Activated T-helper 17 cell treated with anti-CD3 and anti-CD28 coated beads, Interleukin-2, amount 50 U/mL, for 72 hours (primary cell): ENCODE measurements at places on chromosomes 3 and 15. TPM values are rescaled to one million over a fixed set of nuclear protein-coding genes. Genes with fewer than 3 reads are reported as not detected.

The AADAC gene
- total RNA-seq, result not detected

The C3orf22 gene
- total RNA-seq, result not detected

The PP2D1 gene
- not detected for total RNA-seq

The TGM4 gene
- not detected for total RNA-seq

The UROC1 gene
- not detected for total RNA-seq

The POLR2M gene
- 69.7 TPM for total RNA-seq

The CYP1A2 gene
- total RNA-seq, result not detected

The KNG1 gene
- total RNA-seq, result not detected

DNA sequence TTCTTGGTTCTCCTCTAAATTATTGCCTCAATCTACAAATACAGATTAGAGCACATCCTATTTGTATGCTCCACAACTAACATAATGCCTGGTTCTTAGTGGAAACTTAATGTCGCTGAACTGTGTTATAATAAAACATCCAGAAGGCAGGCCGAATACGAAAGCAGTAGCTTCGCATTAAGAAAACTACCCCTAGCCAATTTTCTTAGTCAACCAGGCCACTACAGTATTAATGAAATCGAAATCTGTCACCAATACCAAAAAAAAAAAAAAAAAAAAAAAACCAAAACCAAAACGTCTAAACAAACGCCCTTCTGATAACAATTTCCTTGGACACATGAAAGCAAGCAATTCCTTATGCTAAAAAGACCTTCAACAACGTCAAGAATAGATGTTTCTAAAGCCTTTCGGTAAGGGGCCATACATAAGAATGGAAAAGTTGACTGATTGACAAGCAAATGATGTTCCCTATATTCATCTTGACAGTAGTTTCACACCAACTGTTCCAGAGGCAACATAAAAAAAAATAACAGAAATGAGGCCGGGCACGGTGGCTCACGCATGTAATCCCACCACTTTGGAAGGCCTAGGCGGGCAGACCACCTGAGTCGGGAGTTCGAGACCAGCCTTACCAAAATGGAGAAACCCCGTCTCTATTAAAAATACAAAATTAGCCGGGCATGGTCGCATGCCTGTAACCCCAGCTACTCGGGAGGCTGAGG is 1.3 kb downstream of the DENND6A start:
- ATAC-seq, result no peak

DNA sequence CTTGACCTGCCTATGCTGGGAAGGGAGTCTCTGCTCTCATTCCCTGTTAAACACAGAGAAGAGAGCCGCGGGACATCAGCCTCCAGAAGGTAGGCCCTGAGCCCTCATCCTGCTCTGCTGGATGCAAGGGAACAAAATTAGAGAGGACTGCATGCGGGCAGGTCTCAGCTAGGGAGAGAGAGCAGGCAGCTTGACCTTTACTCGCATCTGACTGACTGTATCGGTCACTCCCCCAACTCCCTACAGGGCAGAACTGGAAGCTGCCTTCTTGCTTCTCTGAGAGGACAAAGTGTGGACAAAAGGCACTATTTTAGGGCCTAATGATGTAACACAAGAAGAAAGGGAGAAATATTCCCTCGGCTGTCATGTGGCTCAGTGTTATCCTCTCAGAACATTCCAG is 38.7 kb upstream of the ATOSA start:
- ATAC-seq, result no peak

GRCh38 chr15:40984964-40985363 is 31.7 kb downstream of the CHAC1 start:
- no peak for ATAC-seq

DNA sequence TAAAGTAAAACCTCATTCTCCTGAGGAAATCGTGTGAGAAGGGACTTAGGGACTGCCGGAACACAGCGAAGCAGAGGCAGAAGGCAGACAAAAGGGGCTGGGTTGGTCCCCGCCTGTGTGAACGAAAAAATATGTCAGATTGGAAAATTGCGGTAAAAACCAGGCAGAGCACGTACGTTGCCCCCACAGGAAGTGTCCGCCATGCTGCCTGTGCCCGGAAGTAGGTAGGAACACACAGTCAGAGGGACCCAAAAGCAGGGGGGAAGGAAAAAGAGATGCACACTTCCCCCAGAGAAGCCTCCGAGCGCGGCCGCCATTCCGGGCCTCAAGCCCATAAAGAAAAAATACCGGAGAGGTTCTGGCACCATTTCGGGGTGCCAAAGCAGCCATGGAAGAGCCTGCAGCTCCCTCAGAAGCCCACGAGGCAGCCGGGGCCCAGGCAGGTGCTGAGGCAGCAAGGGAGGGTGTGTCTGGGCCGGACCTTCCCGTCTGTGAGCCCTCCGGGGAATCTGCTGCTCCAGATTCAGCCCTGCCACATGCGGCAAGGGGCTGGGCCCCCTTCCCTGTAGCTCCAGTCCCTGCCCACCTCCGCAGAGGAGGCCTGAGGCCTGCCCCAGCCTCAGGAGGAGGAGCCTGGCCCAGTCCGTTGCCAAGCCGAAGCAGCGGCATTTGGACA is at the start of gene MKRN3:
Gene MKRN3 (plus strand): TSS at position 280 of the 676 bp plus-strand sequence. CDS start 109 bp downstream, at position 389.
- no peak for ATAC-seq
